ENCODE measurements at places on chromosomes 3 and 15.

DNA sequence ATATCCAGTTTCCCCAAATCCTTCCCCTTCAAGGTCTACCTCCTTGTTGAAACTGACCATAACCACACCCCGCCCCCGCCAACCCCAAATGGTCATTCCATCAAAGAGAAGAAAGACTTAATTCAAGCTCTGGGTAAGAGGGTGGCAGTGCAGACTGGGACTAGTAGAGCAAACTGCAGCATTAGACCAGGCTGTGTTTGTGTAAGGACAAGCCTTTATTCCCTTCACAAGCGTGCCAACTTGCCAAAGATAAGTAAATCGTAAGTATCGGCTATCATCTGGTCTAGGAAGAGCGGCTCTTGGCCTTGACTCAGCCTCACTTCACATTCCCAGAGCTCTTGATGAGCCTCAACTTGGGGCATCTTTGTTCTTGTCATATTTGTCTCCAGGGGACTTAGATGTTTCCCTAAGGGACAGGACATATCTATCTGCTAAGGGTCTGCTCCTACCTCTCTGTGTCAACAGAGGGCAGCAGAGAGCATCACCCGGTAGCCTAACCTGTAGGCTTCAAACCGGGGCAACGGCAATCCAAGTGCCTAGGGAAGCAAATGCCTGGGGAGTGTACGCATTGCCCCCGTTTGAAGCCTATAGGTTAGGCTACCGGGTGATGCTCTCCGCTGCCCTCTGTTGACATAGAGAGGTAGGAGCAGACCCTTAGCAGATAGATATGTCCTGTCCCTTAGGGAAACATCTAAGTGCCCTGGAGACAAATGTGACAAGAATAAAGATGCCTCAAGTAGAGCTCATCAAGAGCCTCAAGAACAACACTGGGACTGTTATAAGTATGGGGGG lies 8.9 kb upstream of the MAP3K13 start:
- DNase-seq, result peak; percentile 89

GRCh38 chr3:96991231-96991630 lies 176.8 kb downstream of the EPHA6 start:
- no peak for DNase-seq

- DNase-seq, result no peak
Observed at GRCh38 chr15:60551781-60552161, 72.8 kb upstream of the ICE2 start.

DNA sequence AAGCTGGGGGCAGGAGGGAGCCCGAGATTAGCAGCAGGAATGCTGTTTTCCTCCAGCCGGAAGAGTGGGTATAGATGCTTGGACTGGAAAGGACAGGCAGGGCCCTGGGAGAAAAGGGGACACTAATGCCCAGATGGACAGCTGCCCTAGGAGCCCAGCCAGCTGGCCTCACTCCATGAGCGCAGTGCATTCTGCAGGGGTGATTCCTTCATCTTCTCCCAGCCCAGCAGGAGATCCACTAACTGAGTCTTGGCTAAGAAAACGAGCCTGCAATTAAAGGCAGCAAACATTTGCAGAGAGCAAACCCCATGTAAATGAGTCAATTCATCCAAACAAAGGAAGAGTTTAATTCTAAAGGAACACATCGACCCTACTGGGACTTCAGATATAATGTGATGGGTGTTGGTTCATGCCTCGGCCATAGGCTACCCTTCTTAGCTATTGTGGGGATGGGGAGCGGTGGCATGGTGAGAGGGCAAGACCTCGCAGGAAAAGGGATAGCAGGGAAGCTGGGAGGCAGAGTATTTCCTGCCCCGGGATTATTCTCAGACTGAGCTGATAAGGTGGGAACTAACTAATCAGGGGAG lies 13.3 kb upstream of the MINAR1 start:
- no peak for DNase-seq

GRCh38 chr3:196662711-196663571 lies 23.4 kb downstream of the NRROS start:
- no peak for DNase-seq

DNA sequence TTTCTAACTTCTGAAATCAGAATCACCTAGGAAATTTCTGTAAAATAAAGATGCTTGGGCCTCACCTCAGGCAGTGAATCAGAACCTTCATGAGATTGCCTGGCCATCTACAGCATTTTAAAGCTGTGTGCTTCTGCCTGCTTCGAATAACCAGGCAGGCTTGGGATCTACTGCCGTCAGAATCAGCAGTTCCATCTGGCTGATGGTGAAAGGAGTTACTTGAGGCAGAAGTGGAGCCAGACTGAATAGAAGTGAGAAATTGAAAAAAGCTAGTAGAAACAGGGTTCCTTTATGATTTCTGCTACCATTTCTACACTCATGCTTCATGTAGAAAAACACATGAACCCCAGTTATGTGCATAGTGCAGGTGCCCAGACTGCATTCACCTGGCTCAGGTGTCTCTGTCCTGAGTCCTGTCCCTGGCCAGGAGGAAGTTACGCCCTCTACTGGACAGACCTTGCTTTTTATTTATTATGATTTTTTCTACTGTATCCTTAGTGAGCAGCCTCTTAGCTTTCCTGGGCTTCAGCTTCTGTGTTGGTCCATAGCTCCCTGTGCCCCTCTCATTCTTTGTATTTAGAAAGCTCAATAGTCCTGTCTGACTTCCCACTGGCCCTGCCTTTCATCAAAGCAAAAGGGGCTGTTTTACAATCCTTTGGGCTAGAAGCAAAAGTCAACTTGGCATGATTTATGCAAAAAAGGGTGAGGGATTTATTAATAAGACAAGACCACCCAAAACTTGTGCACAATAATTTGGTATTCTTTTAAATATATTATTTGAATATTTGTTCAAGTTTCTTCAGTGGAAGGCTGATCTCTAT lies 200.8 kb upstream of the GOLGA6L4 start:
- DNase-seq, result peak; percentile 20
